Right renal cortex interstitium (tissue), 3 donors: ENCODE measurements at places on chromosomes 3 and 15.

GRCh38 chr3:109643590-109643989 lies 306.2 kb upstream of the DPPA4 start:
- no peak for DNase-seq

GRCh38 chr3:4856136-4856535 lies 123.1 kb upstream of the BHLHE40 start:
- no peak for DNase-seq

- DNase-seq = no peak
Measured at GRCh38 chr3:61141697-61142096, 109.6 kb downstream of the FHIT start.

- DNase-seq = no peak
Measured at GRCh38 chr15:60720493-60721256, 241.7 kb upstream of the ICE2 start.

GRCh38 chr3:196563721-196564225 lies 4.6 kb downstream of the WDR53 start:
- DNase-seq = no peak

- no peak for DNase-seq
Measured at GRCh38 chr3:158651192-158651591, 6.9 kb downstream of the GFM1 start.

- DNase-seq = no peak
Measured at GRCh38 chr3:40899286-40899712, 300.0 kb upstream of the CTNNB1 start.

- DNase-seq = no peak
Measured at GRCh38 chr3:156483426-156483825, 71.5 kb downstream of the SSR3 start.

DNA sequence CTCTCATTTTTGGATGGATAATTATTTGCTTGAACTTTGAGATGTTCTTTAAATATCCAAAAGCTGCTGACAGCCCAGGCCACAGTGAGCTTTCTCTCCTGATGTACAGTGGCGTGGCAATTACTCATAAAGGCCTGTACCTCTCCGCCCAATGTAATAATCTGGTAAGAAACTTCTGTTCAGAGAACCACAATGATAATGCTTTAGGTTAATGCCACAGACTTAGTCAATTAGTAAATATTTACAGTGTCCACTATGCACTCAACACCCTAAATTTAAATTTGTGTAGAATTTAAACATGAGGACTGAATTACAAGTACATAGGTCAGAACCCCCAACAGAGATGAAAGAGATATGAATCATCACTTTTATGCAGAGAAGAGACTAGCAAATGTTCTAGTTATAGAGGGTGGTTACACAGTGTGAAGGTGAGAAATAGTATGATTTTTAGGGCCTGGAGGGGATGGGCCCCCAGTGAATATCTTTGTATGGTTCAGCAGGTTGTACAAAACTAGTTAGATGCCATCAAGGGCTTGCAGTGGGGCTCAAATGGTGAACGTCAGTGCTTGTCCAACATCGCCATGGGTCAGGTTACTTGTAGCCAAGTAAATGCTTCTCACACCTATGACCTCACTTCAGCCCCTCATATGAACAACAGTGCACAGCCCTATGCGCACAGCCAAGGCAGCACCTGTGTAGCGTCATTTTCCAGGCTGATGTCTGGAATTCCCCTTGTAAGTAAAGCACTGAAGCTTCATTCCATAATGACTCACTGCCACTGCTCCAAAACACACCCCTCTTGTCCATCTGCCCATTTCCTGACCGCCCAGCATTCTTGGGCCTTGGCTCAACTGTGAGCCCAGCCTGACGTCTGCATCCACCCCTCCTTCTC lies 13.3 kb downstream of the ABHD2 start:
- DNase-seq = no peak

DNA sequence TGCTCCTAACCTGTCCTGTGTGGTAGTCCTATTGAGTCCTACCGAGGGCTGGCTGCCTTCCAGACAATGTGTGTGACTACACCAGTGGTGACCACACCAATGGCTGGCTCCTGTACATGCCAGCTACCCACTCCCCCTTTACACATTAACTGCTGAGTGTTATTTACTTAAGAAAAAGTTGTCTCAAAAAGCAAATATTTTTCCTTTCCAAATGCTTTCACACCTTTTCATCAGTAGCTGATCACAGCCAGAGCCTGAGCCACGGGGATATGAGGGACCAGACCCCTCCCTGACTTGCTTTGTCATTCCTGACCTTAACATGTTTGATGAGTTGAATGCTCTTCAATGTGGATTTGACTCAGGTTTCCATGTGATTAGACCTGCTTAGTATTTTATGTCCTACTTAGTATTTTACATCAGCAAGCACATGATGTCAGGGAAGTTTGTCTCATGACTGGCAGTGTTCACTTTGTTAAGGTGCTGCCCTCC lies 29.6 kb upstream of the GREM1 start:
- DNase-seq = no peak

GRCh38 chr3:100992231-100993012 lies 799 bp downstream of the ABI3BP start:
- DNase-seq = peak; percentile 18

GRCh38 chr3:107664614-107665013 lies 141.9 kb downstream of the BBX start:
- DNase-seq = no peak

GRCh38 chr15:69082021-69082502 lies 67.6 kb downstream of the NOX5 start:
- DNase-seq = no peak

DNA sequence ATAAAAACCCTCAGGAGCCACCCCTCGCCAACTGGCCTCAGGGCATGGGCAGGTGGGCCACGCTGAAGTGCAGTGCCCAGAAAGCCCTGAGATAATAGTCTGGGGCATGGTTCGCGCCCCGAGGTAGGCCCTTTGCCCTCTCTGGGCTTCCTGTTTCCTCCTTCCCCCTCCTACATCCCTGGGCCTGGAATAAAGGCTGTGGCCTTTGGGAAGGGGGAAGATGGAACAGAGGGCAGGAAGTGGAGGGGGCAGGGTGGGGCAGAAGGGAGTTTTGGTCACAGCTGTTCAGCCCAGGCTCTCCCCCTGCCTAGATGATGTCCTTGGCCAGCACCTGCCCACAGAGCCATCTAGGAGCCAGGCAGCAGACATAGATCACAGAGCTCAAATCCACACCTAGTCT lies 11.3 kb downstream of the CSRNP1 start:
- DNase-seq = no peak

GRCh38 chr15:43518197-43518761 lies 871 bp downstream of the MAP1A start:
- DNase-seq = no peak

- no peak for DNase-seq
Measured at GRCh38 chr3:78353231-78353630, 1313.3 kb downstream of the ROBO2 start.

DNA sequence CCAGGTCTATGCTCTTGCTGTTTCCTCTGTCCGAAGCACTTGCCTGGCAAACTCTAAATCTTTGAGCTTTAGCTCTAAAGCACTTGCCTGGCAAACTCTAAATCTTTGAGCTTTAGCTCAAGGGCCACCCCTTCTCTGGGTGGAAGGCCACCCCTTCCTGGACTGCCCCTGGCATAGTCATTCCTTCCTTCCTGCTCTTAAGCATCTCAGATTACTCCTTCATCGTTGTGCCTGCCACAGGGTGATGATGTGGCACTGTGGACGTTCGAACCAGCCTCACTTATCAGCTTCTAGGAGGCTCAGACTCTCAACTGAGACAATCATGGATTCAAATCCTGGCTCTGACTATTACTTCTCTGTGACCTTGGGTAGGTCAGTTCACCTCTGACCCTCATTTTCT lies 10.5 kb upstream of the CRABP1 start:
- no peak for DNase-seq

GRCh38 chr3:183261151-183261724 lies 8.2 kb downstream of the B3GNT5 start:
- no peak for DNase-seq

DNA sequence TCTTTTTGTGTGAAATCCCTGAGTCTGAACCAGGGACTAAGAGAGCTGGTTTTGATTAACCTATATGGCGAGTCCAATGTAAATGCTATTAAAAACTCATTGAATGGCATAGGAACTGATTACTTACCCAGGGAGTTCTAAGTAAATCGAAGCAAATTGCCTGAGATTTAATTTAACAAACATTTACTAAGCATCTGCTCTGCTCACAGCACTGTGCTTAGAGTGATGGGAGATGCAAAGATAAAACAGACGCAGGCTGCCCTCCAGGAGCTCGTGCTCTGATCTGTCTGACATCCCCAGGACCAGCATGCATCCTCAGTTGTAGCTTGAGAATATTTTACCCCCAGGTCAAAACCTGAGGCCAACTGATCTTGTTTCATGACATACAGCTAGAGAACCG lies 247.9 kb downstream of the NR2F2 start:
- no peak for DNase-seq

DNA sequence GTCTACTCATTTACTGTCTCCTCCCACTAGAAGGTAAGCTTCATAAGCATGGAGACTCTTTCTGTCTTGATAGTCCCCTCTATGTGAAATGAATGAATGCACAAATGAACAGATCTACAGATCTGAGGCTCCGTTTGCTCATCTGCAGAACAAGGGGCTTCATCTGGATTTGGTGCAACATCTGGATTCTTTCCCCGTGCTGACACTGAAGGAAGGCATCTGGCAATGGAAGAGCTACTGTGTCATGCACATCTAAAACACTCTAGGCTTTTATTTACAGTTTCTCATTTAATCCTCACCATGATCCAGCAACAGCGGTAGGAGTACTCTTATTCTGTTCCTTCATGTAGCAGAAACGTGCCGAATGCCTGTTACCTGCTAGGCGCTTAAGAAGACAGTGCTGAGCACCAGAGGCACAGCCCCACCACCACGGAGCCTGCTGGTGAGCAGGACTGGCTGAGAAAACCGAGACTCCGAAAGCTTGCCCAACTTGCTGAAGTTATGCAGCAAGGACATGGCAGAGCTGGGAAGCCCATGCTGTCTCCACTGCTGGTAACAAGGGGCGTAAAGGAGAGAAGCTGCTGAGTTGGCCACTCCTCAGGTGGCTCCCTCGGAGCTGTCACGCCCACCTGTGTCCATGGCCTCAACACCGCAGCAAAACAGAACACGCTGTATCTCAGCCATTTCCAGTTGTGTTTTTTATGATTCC lies 31.1 kb downstream of the LSM3 start:
- no peak for DNase-seq

- no peak for DNase-seq
Measured at GRCh38 chr3:43490640-43491185, 131.1 kb downstream of the ANO10 start.

DNA sequence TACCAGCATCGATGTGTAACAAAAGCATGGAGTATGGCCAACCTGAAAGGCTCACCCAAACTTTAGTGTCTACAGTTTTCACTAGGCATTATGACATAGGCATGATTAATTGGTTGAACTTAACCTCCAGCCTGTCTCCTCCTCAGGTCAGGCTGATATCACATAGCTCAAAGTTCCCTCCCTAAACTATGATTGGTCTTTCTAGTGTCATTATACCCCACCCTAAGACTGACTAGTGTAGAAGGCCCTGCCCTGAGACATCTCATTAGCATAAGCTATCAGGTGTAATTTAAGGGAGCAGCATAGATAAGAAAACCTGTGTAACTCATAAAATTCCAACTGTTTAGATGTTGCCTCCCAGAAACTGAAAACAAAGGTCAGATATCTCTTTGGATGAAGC lies 195.2 kb downstream of the ALCAM start:
- no peak for DNase-seq

DNA sequence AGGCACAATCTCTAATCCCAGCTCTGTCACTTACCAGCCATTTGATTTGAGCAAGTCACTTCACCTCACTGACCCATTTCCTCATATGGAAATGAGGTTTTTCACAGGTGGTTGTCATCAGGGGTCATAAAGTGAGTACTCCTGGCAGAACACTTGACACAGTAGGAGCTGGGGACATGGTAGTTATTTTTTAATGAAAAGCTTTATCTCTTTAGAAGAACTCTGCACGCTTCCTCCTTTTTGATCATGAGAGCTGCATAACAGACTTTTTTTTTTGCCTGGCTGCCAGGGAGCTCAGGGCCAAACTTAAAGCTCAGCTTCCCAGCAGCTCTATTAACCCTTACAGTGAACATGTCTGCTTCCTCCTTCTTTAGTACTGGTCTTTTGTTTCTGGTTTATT lies 8.4 kb downstream of the VWA5B2 start:
- DNase-seq = no peak

DNA sequence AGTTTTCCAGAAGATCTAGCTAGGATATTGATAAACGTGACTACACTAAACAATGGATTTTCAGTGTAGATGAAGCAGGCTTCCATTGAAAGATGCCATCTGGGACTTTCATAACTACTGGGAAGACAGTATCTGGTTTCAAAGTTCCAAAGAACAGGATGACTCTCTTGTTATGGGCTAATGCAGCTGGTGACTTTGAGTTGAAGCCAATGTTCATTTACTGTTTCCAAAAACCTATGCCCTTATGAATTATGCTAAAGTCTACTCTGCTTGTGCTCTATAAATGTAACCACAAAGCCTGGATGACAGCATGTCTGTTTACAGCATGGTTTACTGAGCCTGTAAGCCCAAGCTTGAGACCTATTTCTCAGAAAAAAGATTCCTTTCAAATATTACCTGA lies 245.4 kb downstream of the GBE1 start:
- no peak for DNase-seq

- no peak for DNase-seq
Measured at GRCh38 chr3:40623567-40623966, 98.8 kb downstream of the ZNF621 start.

- no peak for DNase-seq
Measured at GRCh38 chr3:188383748-188384147, 229.8 kb downstream of the LPP start.

GRCh38 chr15:31843426-31844055 lies 186.8 kb upstream of the CHRNA7 start:
- DNase-seq = no peak

DNA sequence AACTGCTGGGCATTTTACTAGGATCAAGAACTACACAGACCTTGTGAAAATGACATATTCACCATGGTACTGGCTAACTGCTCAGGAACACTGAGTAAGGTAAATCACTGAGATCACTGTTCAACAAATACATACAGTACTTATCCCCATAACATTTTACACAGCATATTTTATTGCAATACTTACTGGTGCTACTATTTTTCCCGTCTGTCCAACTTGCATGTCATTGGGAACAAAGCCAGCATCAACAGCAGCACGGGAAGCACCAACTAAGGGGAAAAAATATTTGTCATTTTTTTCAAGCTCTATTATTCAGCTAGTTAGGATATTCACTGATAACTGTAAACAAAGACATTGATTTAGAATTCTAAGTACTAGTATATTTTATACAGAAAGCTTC lies 37.0 kb downstream of the ETFA start:
- no peak for DNase-seq

DNA sequence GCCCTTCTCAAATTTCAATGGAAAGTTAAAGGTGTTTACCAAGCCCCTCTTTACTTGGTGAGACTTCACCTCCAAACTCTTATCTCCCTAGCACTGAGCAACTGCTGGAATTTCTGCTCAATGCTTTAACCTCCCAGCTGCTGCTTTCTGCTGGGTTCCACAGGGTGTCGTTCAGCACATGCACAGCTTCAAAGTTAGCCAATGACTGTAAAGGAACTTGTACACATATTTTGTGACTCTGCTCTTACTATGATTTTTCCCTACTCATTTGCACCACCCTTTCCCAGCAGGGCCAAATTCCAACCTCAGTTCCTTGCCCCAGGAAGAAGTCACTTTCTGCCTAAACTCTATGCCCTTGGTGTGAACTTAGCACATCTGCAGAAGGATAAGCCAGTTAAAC lies 89.7 kb downstream of the ULK4 start:
- no peak for DNase-seq
